ENCODE measurements at places on chromosomes 4 and X. TPM values are rescaled to one million over a fixed set of nuclear protein-coding genes. Genes with fewer than 3 reads are reported as not detected.

The GLUD2 gene
- total RNA-seq: 2.3 TPM

The ATP10D gene
- total RNA-seq: 45.9 TPM

The ABCG2 gene
- 0.65 TPM for total RNA-seq

The MAGEH1 gene
- total RNA-seq: 25.4 TPM

The FMR1NB gene
- not detected for total RNA-seq

The PABPC5 gene
- total RNA-seq: 5.2 TPM
